ENCODE measurements at places on chromosomes 7 and 10.

- H3K36me3 ChIP-seq: no peaks in the 10 kb centered on the region
- no peaks in the 10 kb centered on the region for H3K4me1 ChIP-seq
- no peak overlapping the region for H3K4me3 ChIP-seq
- H3K27me3 ChIP-seq: no peaks in the 10 kb centered on the region
- H3K27ac ChIP-seq: no peak overlapping the region
- no peak for DNase-seq
Observed at GRCh38 chr7:85573346-85573745, 386.5 kb upstream of the SEMA3D start.

- H3K36me3 ChIP-seq: peaks cover 17% of the 10 kb centered on the region
- no peak for DNase-seq
Observed at GRCh38 chr7:107359520-107360316, 110.1 kb upstream of the GPR22 start.

GRCh38 chr10:57222129-57222528, 861.1 kb upstream of the ZWINT start:
- H3K36me3 ChIP-seq: no peaks in the 10 kb centered on the region
- DNase-seq: no peak
- H3K4me1 ChIP-seq: no peaks in the 10 kb centered on the region

DNA sequence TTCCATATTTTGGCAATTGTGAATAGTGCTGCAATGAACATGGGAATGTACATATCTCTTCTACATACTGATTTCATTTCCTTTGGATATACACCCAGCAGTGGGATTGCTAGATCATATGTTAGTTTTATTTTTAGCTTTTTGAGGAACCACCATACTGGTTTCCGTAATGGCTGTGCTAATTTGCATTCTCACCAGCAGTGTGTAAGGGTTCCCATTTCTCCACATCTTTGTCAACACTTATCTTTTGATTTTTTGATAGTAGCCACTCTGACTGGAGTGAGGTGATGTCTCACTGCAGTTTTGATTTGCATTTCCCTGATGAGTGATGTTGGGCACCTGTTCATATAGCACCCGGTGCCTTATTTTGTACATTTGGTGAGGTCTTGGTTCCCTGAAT, 519.6 kb downstream of the REEP3 start:
- H3K27me3 ChIP-seq: no peaks in the 10 kb centered on the region
- H3K36me3 ChIP-seq: no peaks in the 10 kb centered on the region
- H3K4me3 ChIP-seq: no peak overlapping the region
- peaks cover 41% of the 10 kb centered on the region for H3K4me1 ChIP-seq
- H3K27ac ChIP-seq: no peak overlapping the region
- no peak for DNase-seq

GRCh38 chr10:96288151-96288621, 16.0 kb upstream of the DNTT start:
- no peaks in the 10 kb centered on the region for H3K27me3 ChIP-seq
- DNase-seq: no peak
- H3K27ac ChIP-seq: peak overlapping the region; percentile 18
- no peak overlapping the region for H3K4me3 ChIP-seq
- no peaks in the 10 kb centered on the region for H3K36me3 ChIP-seq

- no peak overlapping the region for H3K27ac ChIP-seq
- no peak overlapping the region for H3K4me3 ChIP-seq
- DNase-seq: no peak
- peaks cover 8% of the 10 kb centered on the region for H3K36me3 ChIP-seq
- no peaks in the 10 kb centered on the region for H3K27me3 ChIP-seq
- no peaks in the 10 kb centered on the region for H3K4me1 ChIP-seq
Observed at GRCh38 chr10:74079936-74080590, 70.6 kb downstream of the AP3M1 start.

DNA sequence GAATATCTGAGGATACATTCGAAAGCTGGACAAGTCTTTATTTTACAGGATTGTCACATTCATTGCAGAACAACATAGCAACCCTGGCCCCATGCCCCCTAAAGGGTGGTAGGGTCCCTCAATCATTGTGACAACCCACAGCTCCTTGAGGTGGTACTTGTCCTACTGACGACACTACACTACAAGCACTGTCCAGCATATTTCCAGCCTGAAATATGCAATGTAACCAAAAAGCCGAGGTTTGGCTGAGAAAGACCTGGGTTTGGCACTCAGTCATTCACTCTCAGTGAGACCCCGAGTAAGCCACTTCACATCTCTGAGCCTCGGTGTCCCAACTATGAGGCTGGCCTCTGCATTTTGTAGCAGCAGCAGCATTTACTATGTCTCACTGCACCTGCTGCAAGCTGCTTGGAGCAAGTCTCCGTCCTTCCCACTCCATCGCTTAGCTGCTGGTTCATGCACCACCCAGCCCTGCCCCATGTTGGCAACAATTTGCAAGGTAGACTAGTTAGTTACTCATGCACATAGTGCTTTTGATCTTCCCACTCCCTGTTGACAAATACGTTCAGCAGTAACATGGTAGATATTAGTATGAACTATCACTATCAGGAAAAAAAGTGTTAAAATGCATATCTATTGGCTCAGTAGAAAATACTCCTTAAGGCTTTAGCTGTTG, 43.6 kb upstream of the TNPO3 start:
- peaks cover 13% of the 10 kb centered on the region for H3K4me1 ChIP-seq
- no peak for DNase-seq
- H3K4me3 ChIP-seq: no peak overlapping the region
- H3K36me3 ChIP-seq: no peaks in the 10 kb centered on the region

GRCh38 chr10:71243756-71244395, 31.5 kb downstream of the UNC5B start:
- no peaks in the 10 kb centered on the region for H3K36me3 ChIP-seq
- H3K27me3 ChIP-seq: no peaks in the 10 kb centered on the region
- no peak overlapping the region for H3K4me3 ChIP-seq
- DNase-seq: no peak

GRCh38 chr7:53306846-53307245, 271.4 kb downstream of the POM121L12 start:
- no peaks in the 10 kb centered on the region for H3K36me3 ChIP-seq
- no peaks in the 10 kb centered on the region for H3K4me1 ChIP-seq

DNA sequence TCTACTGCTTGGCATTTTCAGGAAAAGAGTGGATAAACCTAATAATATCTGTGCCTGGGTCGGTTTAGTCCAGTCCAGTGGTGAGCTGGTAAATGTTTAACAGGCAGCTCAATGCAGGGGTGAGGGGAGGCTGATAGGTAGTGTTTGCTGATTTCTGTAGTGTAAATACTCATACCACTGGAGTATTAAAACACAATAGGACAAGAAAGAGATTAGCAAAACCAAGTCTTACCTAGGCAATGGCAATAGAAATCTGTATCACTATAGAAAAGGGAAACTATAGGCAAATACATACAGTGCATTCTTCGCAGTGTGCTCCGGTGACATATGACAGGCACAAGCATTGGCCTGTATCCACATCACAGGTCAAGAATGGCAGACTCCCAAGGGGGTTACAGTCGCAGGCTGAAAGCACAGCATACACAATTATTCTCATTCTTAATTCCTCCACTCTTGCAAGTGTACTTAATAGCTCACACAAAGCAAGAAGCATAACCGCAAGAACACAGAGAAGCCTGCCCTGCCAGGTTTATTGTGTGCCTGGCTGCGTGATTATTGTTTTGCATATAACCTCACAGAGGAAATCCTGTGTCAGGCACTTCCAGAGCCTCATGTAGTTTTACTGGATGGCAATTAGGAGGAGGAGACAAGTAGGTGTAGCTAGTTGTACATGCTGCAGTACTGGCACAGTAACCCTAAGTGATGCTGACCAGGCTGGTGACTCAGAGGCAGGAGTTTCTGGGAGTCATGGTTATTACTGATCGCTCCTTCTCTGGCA, 35.0 kb downstream of the LAMB4 start:
- H3K27ac ChIP-seq: no peak overlapping the region
- H3K36me3 ChIP-seq: no peaks in the 10 kb centered on the region
- H3K4me1 ChIP-seq: peaks cover 10% of the 10 kb centered on the region
- no peak overlapping the region for H3K4me3 ChIP-seq
- H3K27me3 ChIP-seq: no peaks in the 10 kb centered on the region
- DNase-seq: peak; percentile 14

DNA sequence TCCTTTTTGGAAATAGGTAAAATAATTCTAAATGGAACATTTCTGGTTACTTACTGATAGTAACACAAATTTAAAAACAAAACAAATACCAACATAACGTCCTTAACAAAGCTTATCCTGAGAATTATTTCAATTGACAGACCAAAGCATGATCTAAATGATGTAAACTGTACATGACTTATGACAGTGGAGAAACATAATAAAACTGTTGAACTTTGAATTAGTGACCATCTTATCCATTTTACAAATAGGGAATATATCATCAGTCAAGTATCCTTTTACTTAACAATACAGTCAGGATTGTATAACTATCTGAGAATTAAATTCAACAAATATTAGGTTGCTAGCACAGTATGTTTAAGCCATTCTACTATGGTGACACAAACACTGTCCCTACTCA, 2.4 kb downstream of the IPMK start:
- H3K27ac ChIP-seq: no peak overlapping the region
- DNase-seq: no peak
- no peaks in the 10 kb centered on the region for H3K36me3 ChIP-seq
- H3K4me3 ChIP-seq: no peak overlapping the region
- no peaks in the 10 kb centered on the region for H3K4me1 ChIP-seq
- H3K27me3 ChIP-seq: no peaks in the 10 kb centered on the region

- H3K4me3 ChIP-seq: peak overlapping the region; percentile 22
- no peak overlapping the region for H3K27ac ChIP-seq
- no peaks in the 10 kb centered on the region for H3K27me3 ChIP-seq
- no peaks in the 10 kb centered on the region for H3K36me3 ChIP-seq
- peaks cover 4% of the 10 kb centered on the region for H3K4me1 ChIP-seq
- DNase-seq: peak; percentile 70
Observed at GRCh38 chr7:65251851-65252620, 121.6 kb upstream of the ZNF92 start.

DNA sequence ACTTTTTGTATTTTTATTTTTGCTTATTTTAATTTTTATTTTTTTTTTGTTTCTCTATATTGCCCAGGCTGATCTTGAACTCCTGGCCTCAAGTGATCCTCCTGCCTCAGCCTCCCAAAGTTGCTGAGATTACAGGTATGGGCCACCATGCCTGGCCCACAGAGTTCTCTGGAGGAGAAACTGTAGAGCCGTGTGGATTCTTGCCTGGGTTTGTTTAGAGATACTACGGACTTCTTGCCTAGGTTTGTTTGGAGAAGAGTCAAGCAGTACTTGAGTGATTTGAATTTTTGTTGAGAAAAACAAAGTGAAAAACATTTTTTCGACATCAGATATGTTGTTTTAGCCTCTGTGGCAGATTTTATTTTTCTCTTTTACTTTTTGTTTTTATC, 99.0 kb downstream of the CAMK1D start:
- no peak overlapping the region for H3K4me3 ChIP-seq
- no peaks in the 10 kb centered on the region for H3K27me3 ChIP-seq
- DNase-seq: no peak
- peaks cover 7% of the 10 kb centered on the region for H3K4me1 ChIP-seq
- peak overlapping the region; percentile 48 for H3K27ac ChIP-seq
- no peaks in the 10 kb centered on the region for H3K36me3 ChIP-seq

GRCh38 chr7:105905910-105906568, 29.6 kb upstream of the ATXN7L1 start:
- H3K36me3 ChIP-seq: no peaks in the 10 kb centered on the region
- no peak overlapping the region for H3K27ac ChIP-seq
- no peak overlapping the region for H3K4me3 ChIP-seq

DNA sequence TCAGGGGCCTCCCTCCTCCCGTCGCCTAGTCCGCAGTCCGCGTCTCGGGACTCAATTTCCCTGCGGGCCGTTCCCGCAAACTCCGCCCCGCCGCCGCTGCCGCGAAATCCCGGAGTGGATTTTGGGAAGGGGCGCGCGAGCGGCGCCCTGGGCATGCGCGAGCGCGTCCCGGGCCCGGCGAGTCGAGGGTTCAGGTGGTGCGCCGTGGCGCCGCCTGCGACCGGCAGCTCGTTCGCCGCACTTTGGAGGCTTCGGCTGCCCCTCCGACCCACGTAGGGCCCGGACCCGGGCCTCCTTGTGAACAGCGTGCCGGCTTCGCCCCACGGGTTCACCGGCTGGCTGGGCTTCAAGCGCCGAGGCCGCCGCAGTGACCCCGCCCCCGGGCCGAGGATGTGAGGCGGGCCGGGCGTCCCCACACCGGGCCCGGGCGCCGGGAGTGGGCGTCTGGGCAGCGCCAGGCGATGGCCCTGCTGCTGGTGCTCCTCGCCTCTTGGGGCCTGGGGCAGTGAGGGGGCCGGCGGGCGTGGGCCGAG, at the start of gene PLEKHA8:
Gene PLEKHA8 (plus strand): TSS at position 197 of the 533 bp plus-strand sequence. CDS start 351 bp downstream, outside the sequence.
- H3K4me1 ChIP-seq: peaks cover 23% of the 10 kb centered on the region
- peak within 1 kb of the TSS; percentile 89 for H3K4me3 ChIP-seq
- H3K27me3 ChIP-seq: no peaks in the 10 kb centered on the region
- peak within 1 kb of the TSS; percentile 96 for H3K27ac ChIP-seq

- no peak overlapping the region for H3K27ac ChIP-seq
- no peaks in the 10 kb centered on the region for H3K36me3 ChIP-seq
- H3K27me3 ChIP-seq: no peaks in the 10 kb centered on the region
- no peaks in the 10 kb centered on the region for H3K4me1 ChIP-seq
- no peak overlapping the region for H3K4me3 ChIP-seq
- DNase-seq: no peak
Observed at GRCh38 chr10:125578658-125579315, 104.2 kb downstream of the TEX36 start.

- no peaks in the 10 kb centered on the region for H3K27me3 ChIP-seq
- H3K4me3 ChIP-seq: no peak overlapping the region
- DNase-seq: peak; percentile 24
- H3K4me1 ChIP-seq: no peaks in the 10 kb centered on the region
- H3K36me3 ChIP-seq: no peaks in the 10 kb centered on the region
Observed at GRCh38 chr7:42763137-42763551, 148.7 kb downstream of the C7orf25 start.

GRCh38 chr7:47422611-47423010, 159.3 kb downstream of the TNS3 start:
- H3K36me3 ChIP-seq: no peaks in the 10 kb centered on the region
- H3K27me3 ChIP-seq: no peaks in the 10 kb centered on the region
- H3K4me3 ChIP-seq: no peak overlapping the region
- DNase-seq: no peak

DNA sequence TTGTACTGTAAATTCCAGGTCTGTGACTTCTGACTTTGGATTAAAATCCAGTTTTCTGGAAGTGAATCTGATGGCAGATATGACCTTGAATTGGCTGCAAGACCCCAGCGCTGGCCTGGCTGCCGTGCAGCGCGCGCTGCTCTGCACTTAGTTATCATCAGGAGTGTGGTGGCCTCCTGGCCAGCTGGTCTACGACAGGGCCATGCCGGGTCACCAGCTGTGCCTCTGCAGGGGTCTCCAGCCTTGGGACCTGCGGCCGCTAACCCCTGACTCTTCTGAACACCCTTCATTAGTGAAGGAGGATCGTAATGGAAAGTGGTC, 190.7 kb upstream of the SH2B2 start:
- no peaks in the 10 kb centered on the region for H3K4me1 ChIP-seq
- no peak overlapping the region for H3K27ac ChIP-seq
- H3K4me3 ChIP-seq: no peak overlapping the region
- no peak for DNase-seq

DNA sequence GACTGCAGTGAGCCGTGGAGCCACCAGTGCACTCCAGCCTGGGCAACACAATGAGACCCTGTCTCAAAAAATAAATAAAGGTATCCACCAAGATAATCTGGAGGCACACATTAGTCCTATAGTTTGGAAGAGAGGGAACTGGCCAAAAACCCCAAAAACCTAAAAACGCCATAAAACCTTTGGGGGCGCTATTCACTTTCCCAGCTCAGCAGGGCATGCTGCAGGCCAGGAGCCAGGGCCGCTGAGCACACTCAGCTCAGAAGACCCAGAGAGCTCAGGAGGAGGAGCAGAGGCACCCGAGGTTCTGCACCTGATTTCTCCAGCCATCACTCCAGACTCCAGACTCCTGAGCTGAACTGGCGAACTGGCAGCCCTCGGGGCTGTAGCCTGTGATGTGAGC, 167.2 kb upstream of the IMMP2L start:
- no peaks in the 10 kb centered on the region for H3K36me3 ChIP-seq
- no peaks in the 10 kb centered on the region for H3K4me1 ChIP-seq
- no peak overlapping the region for H3K27ac ChIP-seq
- H3K4me3 ChIP-seq: no peak overlapping the region
- DNase-seq: no peak
